ENCODE measurements at places on chromosomes 16 and 17.
A peak's percentile ranks its signal among the peaks of the same experiment; 100 is the strongest.

GRCh38 chr17:38578229-38579082, 27.3 kb downstream of the SRCIN1 start:
- no peak for DNase-seq

GRCh38 chr17:55056526-55056925, 88.0 kb downstream of the STXBP4 start:
- DNase-seq: no peak

DNA sequence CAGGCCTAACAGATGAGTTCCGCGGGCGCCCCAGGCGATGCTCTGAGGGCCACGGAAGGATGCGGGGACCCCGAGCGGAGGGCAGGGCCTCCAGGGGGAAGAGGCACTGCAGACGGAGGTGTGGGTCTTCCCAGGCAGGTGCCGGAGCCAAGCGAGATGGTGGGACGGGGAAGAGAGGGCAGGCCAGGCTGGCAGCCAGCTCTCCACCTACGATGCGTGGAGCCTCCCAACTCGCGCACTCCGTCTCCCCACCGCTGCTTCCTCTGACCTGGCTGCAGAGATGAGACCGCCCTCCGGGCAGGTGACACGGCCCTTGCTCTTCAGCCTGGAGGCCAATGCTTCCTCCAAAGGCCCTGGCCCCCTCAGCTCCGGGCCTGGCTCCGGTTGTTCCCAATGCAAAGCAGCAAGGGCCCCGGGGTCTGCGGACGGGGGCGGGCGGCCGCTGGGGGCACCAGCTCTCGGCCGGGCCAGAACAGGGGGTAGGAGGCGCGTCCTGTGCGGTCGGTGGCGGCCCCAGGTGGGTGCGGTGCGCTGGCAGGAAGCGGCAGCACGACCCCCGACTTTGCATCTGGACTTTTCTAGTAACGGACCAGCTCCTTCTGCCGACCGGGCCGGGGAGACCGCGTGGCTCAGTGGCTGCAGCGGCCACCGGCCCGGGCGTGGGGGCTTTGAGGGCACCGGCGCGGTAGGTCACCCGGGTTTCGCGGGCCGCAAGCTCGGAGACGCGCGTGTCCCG, 1.5 kb upstream of the SOX8 start:
- no peak for DNase-seq

GRCh38 chr17:13869331-13869940, 199.9 kb upstream of the COX10 start:
- no peak for DNase-seq

GRCh38 chr17:17416400-17417360, 60.1 kb upstream of the MED9 start:
- peak; percentile 32 for DNase-seq

GRCh38 chr17:33090806-33091205, 99.2 kb downstream of the SPACA3 start:
- no peak for DNase-seq

GRCh38 chr16:78310990-78311561, 211.6 kb downstream of the WWOX start:
- DNase-seq: no peak

DNA sequence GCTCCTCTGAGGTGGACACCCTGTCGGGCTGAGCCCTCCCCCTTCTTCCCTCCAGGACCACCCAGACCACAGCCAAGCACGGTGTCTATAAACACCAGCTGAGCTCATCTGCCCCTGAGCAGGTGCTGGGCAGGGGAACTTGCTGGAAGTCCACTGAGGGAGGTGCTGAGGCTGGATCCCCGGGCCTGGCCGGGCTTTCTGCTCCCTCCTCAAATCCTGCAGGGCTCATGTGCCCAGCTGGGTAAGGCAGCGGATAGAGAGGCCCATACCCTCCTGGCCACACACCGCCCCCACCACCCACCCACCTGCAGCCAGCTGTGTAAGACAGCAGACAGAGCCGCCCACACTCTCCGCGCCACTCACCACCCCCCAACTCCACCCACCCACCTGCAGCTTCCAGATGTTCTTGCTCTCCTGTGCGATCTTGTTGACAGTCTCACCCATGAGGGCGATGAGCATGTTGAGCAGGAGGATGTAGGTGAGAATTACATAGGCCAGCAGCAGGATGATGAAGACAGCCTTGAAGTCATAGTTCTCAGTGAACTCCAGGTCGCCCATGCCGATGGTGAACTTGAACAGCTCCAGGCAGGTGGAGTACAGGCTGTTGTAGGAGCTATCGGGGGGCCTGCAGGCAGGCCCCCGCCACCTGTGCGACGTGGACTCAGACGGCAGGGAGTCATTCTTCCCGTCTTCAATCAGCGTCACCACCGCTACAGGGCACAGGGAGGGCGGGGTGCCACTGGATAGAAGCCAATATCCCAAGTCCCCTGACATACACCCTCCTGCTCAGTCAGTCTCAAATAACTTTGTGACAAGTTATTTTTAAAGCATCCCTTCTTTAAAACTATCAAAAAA, 15.9 kb upstream of the TRPV3 start:
- DNase-seq: no peak

- no peak for DNase-seq
These were observed 1.8 kb downstream of the SREBF1 start for GRCh38 chr17:17834974-17835373.

- no peak for DNase-seq
These were observed 9.5 kb upstream of the UNK start for GRCh38 chr17:75774991-75775668.

GRCh38 chr16:74902161-74902560, 82.8 kb downstream of the WDR59 start:
- no peak for DNase-seq

DNA sequence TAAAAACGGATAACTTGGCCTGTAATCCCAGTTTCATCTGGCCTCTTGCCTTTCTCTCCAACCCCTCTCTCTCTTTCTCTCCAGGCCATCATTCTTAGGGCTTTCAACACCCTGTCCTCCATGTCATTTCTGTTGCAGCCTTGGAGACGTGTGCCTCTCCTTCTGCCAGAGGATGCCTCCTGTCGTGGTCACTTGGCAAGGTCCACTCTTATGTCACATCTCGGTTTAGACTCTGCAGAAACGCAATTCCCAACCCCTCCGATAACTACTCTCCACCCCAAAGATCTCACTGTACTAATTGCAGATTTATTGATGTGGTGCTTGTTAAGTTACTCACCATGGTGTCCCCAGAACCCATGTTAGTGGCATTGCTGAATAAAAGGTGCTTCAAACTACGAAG, 787.3 kb upstream of the RBFOX1 start:
- no peak for DNase-seq

DNA sequence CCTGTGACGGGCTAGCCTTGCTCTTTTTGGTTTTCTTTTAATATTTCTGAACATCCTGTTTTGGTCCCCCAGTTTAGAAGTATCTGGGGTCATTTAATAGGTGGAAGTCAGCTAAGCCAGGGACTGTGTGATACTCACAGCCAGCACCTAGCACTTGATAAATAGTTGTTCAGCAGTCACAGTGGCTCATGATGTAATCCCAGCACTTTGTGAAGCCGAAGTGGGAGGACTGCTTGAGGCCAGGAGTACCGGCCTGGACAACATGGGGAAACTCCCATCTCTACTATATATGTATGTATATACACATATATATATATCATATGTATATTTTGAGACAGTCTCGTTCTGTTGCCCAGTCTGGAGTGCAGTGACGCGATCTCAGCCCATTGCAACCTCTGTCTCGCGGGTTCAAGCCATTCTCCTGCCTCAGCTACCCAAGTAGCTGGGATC, 1.8 kb upstream of the ZNRF1 start:
- no peak for DNase-seq

GRCh38 chr17:9676084-9676483, 30.8 kb downstream of the USP43 start:
- no peak for DNase-seq
